ENCODE measurements at places on chromosomes 6 and 20.

GRCh38 chr6:111583986-111584385 is 21.7 kb downstream of the TRAF3IP2 start:
- DNase-seq, result no peak

DNA sequence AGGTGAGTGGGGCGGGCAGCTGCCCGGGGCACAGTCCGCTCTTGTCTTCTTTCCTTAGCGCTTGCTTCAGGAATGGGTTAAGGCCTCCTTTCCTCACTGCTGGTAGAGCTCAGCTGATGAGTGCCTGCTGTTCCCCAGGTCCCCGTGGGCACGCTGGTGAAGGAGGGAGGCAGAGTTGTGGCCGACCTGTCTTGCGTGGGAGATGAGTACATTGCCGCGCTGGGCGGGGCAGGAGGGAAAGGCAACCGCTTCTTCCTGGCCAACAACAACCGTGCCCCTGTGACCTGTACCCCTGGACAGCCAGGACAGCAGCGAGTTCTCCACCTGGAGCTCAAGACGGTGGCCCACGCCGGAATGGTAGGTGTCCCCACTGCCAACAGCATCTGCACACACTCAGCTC is 15.7 kb downstream of the MTG2 start:
- DNase-seq, result no peak

DNA sequence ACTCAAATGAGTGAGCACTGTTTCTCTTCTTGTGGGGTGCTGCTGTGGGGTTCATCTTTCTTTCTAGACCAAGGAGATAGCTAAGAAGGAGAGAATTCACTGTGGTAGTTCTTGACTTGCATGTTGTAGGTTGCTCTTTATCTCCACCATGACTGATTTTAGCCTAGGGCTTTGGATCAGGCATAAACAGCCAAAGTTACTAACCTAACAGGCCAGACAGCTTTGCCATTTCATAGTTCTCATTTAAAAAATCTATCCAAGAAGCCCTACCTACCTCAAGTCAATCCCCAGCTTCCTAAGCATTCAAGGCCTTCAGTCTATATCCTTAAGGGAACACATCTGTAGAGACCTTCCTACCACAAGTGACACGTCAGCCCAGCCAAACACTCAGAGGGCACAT is 107.9 kb upstream of the CARMIL1 start:
- no peak for DNase-seq

DNA sequence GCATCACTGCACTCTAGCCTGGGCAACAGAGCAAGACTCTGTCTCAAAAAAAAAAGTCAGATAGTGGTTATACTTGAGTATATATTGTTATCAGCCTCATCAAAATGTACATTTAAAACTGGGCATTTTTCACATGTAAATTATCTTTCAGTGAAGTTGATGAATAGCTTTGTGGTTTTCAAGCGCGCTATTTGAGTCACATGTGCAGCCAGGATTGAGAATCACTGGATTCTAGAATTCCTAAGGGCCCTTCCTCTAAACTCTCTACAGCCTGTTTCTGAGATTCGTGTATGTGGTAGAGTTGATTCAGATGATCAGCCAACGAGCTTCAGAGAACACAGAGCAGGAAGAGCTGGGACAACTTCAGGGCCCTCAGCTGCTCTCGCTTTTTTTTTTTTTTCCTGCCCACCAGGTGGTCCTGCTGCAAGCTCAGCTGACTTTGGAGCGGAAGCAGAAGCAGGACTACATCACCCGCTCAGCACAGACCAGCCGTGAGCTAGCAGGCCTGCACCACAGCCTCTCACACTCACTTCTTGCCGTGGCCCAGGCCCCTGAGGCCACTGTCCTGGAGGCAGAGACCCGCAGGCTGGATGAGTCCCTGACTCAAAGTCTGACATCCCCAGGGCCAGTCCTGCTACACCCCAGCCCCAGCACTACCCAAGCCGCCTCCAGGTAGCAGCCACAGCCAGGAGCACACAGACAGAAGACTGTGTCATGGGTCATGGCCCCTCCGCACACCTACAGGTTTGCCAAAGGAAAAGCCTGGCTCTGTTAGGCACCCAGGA is 18.3 kb downstream of the C20orf173 start:
- DNase-seq, result no peak

DNA sequence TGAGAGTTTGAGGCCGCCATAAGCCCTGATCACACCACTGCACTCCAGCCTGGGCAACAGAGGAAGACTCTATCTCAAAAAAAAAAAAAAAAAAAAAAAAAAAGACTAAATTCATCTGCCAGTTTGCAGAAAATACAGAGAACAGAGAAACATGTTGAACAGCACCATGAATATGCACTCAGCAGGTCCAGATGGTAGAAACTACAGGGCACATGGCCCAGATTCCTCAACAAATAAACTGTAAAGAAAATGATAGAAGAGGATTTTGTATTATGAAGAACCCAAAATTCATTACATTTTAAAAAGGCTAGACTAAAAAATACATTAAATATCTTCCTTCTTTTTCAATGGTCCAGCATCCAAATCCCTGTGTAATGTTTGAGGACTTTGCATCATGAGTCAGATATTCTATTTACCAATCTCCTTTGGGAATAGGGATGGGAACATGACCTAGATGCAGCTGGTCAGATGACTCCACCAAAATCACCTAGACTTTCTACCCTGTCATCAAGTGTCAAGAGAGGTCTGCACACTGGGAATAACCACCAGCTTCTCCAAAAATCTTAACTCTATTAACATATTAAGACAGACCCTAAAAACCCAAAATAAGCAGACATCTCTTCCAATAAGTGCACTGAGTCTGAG is 189.1 kb upstream of the TCF21 start:
- no peak for DNase-seq

GRCh38 chr6:43295456-43295855 is 2.6 kb upstream of the SLC22A7 start:
- no peak for DNase-seq

- DNase-seq, result no peak
Observed at GRCh38 chr20:20368418-20369249, 730 bp downstream of the INSM1 start.

- no peak for DNase-seq
Observed at GRCh38 chr20:47249913-47250312, 106.6 kb downstream of the ZMYND8 start.

- DNase-seq, result no peak
Observed at GRCh38 chr6:90368601-90369000, 72.0 kb upstream of the BACH2 start.

DNA sequence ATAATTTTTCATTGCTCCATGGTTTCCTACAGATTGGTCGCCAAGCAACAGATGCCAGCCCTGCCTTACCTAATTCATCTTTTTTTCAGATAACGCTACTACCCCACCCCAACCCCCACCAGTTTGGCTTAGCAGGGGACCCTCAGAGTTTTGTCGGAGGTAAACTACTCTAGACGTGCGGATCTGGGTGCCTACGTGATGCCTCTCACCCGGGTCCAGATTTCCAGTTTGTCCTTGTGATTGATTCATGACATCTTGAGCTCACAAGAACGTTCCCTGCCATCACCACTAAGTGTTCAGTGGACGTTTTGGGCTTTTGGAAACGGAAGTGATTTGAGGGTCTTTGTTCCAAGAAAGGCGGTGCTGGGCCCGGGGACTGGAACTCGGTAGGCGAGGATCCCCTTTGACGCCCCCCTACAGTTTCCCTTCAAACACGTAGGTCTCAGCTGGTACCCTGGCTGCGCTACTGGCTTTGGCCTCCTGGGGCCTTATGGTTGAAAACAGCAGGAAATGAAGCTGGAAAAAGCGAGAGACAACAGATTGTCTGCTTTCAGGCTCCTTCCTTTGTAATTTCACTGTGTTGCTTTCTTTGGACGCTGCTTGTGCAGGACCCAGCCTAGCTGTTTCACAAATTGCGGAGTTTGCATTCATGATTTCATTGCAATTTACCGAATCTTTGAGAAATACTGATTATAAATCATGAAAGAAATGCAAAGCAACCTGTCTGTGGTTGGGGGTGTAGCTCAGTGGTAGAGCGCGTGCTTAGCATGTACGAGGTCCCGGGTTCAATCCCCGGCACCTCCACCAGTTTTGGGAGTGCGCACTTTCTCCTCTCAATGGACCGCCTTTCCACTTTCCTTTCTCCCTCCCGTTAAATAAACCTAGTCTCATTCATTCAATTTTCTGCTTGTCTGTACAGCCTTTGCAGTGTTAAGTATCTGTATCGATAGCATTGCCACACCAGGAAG is 81.0 kb downstream of the GPX5 start:
- DNase-seq, result peak; percentile 15

DNA sequence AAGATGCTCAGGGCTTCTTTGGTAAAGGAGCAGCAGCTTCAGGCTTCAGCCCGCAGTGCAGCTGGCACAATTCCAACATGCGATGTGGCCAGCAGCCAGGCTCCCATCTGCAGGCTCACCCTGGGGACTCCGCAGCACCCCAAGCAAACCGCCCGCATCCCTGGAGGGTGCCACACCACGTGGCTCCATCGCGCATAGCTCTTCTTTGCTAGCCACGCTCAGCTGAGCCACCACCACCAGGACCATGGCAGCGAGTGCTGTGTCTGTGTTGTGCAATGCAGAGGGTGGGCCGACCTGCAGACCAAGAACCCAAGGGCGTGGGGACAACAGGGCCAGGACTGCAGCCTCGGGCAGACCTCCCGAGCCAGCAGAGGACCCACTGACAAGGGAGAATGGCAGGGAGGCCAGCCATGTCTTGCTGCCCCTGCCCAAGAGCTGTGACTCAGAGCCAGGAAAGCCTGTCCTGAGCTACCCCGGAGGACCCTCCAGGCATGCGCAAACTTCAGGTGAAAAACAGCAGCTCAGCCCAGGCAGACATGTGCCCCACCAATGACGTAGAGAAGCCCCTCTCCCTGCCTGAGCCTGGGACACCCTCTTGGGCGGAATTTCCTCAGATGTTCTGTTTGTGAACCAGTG is 87.8 kb downstream of the GINS1 start:
- DNase-seq, result no peak

GRCh38 chr6:2862712-2863181 is 21.1 kb upstream of the SERPINB1 start:
- DNase-seq, result peak; percentile 47

GRCh38 chr20:32661820-32662528 is 11.8 kb downstream of the C20orf203 start:
- no peak for DNase-seq

GRCh38 chr6:3618642-3619041 is 132.9 kb downstream of the PXDC1 start:
- no peak for DNase-seq

GRCh38 chr6:142374091-142374770 is 72.4 kb downstream of the ADGRG6 start:
- no peak for DNase-seq

DNA sequence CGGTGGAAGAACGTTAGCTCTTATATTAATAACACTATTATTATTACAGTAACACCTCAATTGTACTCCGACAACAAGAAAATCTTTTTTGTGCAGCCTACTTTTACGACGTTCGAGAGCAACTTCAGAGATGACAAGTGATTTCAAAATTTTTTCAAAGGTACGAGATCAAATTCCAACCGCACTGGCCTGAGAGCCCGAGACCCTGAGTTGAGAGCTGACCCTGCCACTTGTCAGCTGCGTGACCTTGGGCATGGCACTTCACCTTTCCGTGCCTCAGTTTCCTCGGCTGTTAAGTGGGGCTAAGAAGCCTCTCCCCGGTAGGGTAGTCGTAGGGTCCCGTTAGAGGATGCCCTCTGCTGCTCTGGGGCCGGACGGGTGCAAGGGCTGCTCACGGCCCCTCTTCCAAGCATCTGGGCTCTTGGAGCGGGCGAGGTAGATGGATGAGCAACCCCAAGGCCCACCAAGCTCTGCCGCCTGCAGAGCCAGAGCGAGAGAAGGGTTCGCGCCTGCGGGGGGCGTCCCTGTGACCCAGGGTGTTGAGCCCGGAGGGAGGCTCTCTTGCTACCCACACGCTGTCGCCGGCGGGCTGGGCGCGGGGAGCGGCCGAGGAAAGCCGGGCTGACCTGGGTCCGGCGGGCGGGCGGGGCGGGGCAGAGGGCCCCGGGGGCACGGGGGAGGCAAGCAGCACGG is 510 bp downstream of the NDRG3 start:
- DNase-seq, result peak; percentile 37

DNA sequence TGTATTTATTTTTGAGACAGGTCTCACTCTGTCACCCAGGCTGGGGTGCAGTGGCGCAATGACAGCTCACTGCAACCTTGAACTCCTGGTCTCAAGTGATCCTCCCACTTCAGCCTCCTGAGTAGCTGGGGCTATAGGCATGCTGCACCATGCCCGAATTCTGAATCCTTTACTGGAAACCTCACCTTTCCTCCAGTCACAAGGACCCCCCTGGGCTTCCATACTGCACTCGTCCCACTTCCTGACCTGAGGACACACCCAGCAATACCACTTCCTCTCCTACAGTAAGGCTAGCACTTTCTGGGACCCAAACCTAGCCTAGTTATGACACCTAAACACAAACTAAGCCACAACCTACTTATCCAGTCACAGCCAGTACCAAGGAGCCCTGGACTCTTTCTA is 68.2 kb downstream of the FAM217A start:
- no peak for DNase-seq

- no peak for DNase-seq
Observed at GRCh38 chr6:52826513-52826912, 14.1 kb downstream of the GSTA5 start.

DNA sequence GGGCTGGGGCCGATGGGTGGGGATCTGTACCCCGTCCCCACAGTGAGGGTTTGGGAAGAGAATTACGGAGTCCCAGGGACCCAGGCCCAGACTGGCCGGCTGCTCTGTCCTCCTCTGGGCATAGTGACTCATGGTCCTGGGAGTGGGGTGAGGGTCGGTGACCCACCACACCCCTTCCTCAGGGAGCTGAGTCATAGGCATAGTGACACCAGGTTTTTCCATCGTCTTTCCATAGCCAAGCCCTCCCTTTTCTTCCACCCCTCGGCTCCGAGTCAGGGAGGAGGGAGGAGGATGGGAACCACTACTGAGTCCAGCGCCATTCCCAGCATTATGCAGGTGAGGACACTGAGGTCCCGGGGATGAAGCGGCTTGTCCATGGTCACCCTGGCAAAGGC is 8.9 kb downstream of the CYP21A2 start:
- DNase-seq, result no peak

- DNase-seq, result no peak
Observed at GRCh38 chr6:125957845-125958244, 1.3 kb downstream of the HINT3 start.

GRCh38 chr6:106858653-106859092 is 115.9 kb downstream of the CD24 start:
- DNase-seq, result no peak

GRCh38 chr20:58665606-58666005 is 14.5 kb downstream of the STX16 start:
- DNase-seq, result no peak
